ENCODE measurements at places on chromosomes 1 and 21. TPM values are rescaled to one million over a fixed set of nuclear protein-coding genes. Genes with fewer than 3 reads are reported as not detected.

RPE65 gene
- total RNA-seq = not detected

DNA sequence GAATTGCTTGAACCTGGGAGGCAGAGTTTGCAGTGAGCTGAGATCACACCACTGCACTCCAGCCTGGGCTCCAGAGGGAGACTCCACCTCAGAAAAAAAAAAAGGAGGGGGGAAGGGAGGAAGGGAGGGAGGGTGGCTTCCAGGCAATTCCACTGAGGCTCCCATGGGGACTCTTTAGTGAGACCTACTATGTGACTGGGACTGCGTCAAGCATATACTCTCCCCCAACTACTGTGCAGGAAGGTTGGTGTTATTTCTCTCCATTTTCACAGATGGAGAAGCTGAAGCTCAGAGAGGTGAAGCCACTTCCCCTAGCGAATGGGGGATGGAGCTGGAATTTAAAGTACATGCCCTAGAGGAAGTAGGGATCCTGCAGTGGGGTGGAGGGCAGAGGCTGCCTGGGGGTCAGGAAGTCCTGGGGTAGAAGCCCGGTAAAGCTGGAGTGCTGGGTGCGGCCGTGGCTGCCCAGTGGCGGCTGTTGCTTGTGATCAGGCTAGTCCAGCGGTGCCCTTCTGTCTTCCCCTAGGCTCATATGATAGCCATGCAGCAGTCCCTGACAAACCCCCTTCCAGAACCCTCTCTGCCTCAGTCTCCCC, 40.3 kb downstream of the RAP1GAP start:
- no peaks in the 10 kb centered on the region for H3K4me1 ChIP-seq
- no peak for DNase-seq
- no peak overlapping the region for H3K4me3 ChIP-seq
- H3K36me3 ChIP-seq = no peaks in the 10 kb centered on the region
- H3K27me3 ChIP-seq = no peaks in the 10 kb centered on the region

DNA sequence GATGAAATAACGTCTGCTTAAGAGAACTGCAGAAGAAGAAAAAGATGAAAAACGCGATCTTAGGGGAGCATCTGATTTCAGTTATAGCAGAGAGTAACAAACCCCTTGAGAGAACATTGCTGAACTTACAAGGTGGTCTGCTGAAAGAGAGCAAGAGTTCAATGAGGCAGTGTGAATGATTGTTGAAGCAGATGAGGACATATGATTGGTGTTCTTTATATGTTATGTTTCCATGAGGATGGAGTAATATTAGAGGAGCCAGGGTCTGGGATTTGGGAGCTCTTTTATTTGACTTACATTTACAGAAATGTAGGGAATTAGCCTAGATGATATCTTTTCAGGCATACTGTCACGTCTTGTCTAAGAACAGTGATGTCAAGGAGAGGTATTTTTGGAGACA, 1302.0 kb downstream of the KCNT2 start:
- no peaks in the 10 kb centered on the region for H3K4me1 ChIP-seq
- H3K27ac ChIP-seq = no peak overlapping the region
- H3K27me3 ChIP-seq = no peaks in the 10 kb centered on the region
- no peaks in the 10 kb centered on the region for H3K36me3 ChIP-seq
- no peak for DNase-seq

- no peaks in the 10 kb centered on the region for H3K36me3 ChIP-seq
- H3K27me3 ChIP-seq = no peaks in the 10 kb centered on the region
- H3K4me1 ChIP-seq = no peaks in the 10 kb centered on the region
- no peak for DNase-seq
- H3K4me3 ChIP-seq = no peak overlapping the region
Observed at GRCh38 chr1:23575226-23575810, 16.0 kb upstream of the ID3 start.

GRCh38 chr1:83490988-83491387, 507.9 kb downstream of the TTLL7 start:
- no peak for DNase-seq
- H3K27me3 ChIP-seq = no peaks in the 10 kb centered on the region
- no peaks in the 10 kb centered on the region for H3K36me3 ChIP-seq
- H3K4me3 ChIP-seq = no peak overlapping the region
- peaks cover 4% of the 10 kb centered on the region for H3K4me1 ChIP-seq

DNA sequence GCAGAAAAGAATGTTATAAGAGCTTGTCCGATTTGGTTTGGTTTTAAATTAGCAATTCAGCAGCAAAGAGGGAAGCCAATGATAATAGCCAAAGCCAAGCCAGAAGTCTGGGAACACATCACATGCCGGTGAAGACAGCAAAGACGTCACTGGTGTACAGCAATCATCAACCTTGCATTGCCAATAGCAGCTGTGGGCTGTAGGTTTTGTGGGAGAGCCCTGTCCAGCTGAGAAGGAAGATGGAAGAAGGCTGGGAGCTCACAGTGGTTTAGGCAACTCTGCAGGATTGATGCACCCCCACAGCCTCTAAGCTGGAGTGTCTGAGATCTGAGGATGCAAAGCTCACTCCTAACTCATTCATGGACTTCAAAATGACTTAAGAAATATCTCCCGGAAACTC, 338.7 kb downstream of the SIPA1L2 start:
- no peaks in the 10 kb centered on the region for H3K36me3 ChIP-seq
- no peak overlapping the region for H3K27ac ChIP-seq
- H3K4me1 ChIP-seq = no peaks in the 10 kb centered on the region
- no peak for DNase-seq
- H3K4me3 ChIP-seq = no peak overlapping the region

FYB2 gene
- 11.2 TPM for total RNA-seq

TCHH gene
- total RNA-seq = 0.12 TPM

GRCh38 chr1:217009376-217009775, 286.1 kb upstream of the ESRRG start:
- H3K4me3 ChIP-seq = no peak overlapping the region
- H3K4me1 ChIP-seq = no peaks in the 10 kb centered on the region
- DNase-seq = no peak

DNA sequence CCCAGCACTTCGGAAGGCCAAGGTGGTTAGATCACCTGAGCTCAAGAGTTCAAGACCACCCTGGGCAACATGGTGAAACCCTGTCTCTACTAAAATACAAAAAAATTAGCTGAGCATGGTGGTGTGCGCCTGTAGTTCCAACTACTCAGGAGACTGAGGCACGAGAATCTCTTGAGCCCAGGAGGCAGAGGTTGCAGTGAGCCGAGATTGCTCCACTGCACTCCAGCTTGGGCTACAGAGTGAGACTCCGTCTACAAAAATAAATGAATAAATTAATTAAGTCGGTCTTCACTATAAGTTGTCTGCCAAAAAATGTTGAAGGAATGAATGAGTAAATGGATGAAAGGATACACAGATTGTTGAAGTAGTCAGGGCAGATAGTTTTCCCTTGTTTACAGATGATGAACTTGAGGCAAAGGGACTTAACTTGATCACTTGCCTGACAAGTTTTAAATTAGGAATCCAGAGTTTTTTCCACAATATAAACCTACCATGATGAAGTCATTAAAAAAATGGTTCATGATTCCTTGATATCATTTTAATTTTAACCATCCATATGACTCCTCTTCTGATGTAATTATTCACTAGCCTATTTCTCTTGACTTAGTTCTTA, 130.8 kb downstream of the TLR5 start:
- H3K4me3 ChIP-seq = no peak overlapping the region
- no peaks in the 10 kb centered on the region for H3K27me3 ChIP-seq
- no peaks in the 10 kb centered on the region for H3K36me3 ChIP-seq
- H3K27ac ChIP-seq = no peak overlapping the region

DNA sequence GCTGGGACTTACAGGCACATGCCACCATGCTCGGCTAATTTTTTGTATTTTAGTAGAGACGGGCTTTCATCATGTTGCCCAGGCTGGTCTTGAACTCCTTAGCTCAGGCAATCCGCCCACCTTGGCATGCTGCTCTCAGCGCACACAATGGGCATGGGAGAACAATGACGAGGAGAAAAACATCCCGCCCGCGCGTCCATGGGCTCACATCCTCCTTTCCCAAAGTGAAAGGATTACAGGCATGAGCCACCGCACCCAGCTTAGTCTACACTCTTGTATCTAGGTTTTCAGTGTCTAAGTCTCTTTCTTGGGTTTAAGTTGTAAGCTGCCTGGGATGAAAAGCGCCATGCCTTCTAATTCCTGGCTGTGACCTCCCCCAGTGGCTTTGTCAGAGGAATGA, 37.9 kb downstream of the CDK18 start:
- no peaks in the 10 kb centered on the region for H3K27me3 ChIP-seq
- H3K4me3 ChIP-seq = no peak overlapping the region
- no peaks in the 10 kb centered on the region for H3K36me3 ChIP-seq
- no peaks in the 10 kb centered on the region for H3K4me1 ChIP-seq
- no peak overlapping the region for H3K27ac ChIP-seq

TMPRSS15 gene
- total RNA-seq = not detected

GRCh38 chr21:22164912-22165311, 1166.7 kb downstream of the NCAM2 start:
- H3K27ac ChIP-seq = no peak overlapping the region
- no peaks in the 10 kb centered on the region for H3K27me3 ChIP-seq
- no peaks in the 10 kb centered on the region for H3K4me1 ChIP-seq
- no peak overlapping the region for H3K4me3 ChIP-seq
- no peak for DNase-seq

DNA sequence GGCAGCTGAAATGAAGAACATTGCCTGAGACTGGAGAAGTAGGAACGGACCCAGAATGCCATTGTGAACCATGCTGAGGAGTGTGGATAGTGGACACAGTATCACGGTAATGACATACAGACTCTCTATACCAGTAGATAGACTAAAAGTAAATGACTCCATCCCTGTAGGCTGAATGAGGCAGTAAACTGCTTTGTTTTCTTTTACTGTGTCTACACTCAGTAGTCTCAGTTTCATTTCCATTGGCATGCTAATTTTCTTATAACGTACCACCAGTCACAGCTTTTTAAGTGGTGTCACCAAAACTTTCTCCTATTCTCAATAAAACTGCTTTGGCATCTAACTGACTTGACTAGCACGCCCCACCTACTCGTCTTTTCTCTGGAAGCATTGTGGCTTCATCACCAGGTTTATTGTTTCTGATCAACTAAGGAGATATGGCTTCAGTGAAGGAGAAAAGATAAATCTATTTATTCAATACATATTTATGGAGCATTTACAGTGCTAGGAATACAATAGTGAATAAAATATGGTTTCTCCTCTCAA, 8.4 kb upstream of the ZNF697 start:
- DNase-seq = no peak
- H3K27me3 ChIP-seq = no peaks in the 10 kb centered on the region
- H3K36me3 ChIP-seq = no peaks in the 10 kb centered on the region
- H3K27ac ChIP-seq = no peak overlapping the region

DNA sequence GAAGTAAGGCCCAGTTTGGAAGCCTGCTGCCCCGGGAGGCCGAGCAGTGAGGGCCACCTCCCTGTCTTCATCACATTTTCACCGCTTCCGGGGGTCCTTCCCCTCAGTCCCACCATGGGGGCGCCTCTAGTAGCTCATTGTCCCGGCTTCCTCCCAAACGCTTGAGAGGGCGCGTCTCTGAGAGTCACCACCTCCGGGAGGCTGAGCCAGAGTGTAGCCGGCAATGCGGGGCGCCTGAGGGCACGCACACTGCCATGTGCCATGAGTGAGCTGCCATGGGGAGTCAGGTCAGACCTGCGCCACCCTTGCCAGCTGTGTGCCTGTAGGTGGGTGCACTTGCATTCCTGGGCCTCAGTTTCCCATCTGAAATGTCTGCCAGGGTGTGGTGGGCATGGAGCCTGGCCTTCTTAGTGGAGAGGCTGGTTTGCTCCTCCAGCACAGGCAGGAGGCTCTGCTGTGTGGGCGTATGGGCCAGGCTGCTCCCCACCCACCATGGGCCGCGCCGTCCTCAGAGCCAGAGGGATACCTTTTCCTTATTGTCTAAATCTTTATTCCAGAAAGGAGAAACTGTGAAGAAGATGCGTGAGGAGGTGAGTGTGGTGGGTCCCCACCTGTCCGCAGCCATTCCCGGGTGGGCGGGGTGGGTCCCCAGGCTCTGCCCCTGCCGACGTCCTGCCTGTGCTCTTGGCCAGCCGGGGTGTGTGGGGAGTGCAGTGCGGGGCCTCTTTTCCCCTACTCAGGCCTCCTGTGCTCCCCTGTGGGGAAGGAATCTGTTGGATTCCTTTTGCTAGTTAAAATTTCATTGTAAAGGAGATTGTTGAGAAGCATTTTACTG, 81.3 kb upstream of the COL6A1 start:
- H3K36me3 ChIP-seq = no peaks in the 10 kb centered on the region
- H3K27me3 ChIP-seq = no peaks in the 10 kb centered on the region
- H3K27ac ChIP-seq = no peak overlapping the region
- no peak overlapping the region for H3K4me3 ChIP-seq
- DNase-seq = peak; percentile 42
- no peaks in the 10 kb centered on the region for H3K4me1 ChIP-seq

MYOG gene
- total RNA-seq = not detected

- no peak for DNase-seq
- H3K27ac ChIP-seq = no peak overlapping the region
- no peaks in the 10 kb centered on the region for H3K4me1 ChIP-seq
- no peak overlapping the region for H3K4me3 ChIP-seq
- no peaks in the 10 kb centered on the region for H3K27me3 ChIP-seq
- H3K36me3 ChIP-seq = no peaks in the 10 kb centered on the region
Observed at GRCh38 chr21:16285605-16286126, 555.9 kb downstream of the USP25 start.

DNA sequence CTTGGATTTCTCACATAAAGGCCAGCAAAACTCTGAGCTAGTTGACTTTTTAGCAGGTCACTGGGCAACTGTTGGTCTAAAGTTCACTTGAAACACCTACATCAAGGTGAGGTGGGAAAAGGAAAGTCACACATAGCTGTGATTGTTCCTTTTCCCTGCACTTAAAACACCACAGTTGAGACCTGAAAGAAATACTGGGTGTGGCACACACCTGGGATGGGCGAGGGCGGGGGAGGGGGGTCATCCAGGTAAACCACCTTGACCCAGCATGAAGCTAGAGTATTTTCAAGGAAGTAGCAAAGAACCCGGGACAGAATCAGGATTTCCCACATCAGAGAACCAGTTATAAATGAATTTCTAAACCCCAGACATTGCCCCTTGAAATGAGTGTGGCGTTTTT, 26.4 kb downstream of the ZNF697 start:
- H3K36me3 ChIP-seq = peaks cover 12% of the 10 kb centered on the region
- no peaks in the 10 kb centered on the region for H3K27me3 ChIP-seq
- H3K4me3 ChIP-seq = no peak overlapping the region

GRCh38 chr1:116179964-116180363, 68.8 kb downstream of the MAB21L3 start:
- H3K27me3 ChIP-seq = no peaks in the 10 kb centered on the region
- H3K36me3 ChIP-seq = no peaks in the 10 kb centered on the region
- DNase-seq = no peak
- no peak overlapping the region for H3K4me3 ChIP-seq

GRCh38 chr1:82593561-82593960, 792.8 kb downstream of the ADGRL2 start:
- no peaks in the 10 kb centered on the region for H3K36me3 ChIP-seq
- no peak for DNase-seq
- H3K4me1 ChIP-seq = no peaks in the 10 kb centered on the region
- no peak overlapping the region for H3K27ac ChIP-seq
- H3K4me3 ChIP-seq = no peak overlapping the region

GRCh38 chr1:178819123-178819522, 51.8 kb downstream of the ANGPTL1 start:
- H3K4me3 ChIP-seq = no peak overlapping the region
- H3K27ac ChIP-seq = no peak overlapping the region
- H3K4me1 ChIP-seq = no peaks in the 10 kb centered on the region
- no peak for DNase-seq
- no peaks in the 10 kb centered on the region for H3K27me3 ChIP-seq

PAPPA2 gene
- total RNA-seq = 3.1 TPM

All from right lobe of liver (tissue), 6 donors.